ENCODE measurements at places on chromosomes 11 and 22.
A peak's percentile ranks its signal among the peaks of the same experiment; 100 is the strongest.

- H3K4me3 ChIP-seq, result no peak overlapping the region
- DNase-seq, result no peak
- no peaks in the 10 kb centered on the region for H3K36me3 ChIP-seq
- H3K27me3 ChIP-seq, result no peaks in the 10 kb centered on the region
- no peaks in the 10 kb centered on the region for H3K4me1 ChIP-seq
Measured at GRCh38 chr22:47398921-47399790, 636.7 kb downstream of the TBC1D22A start.

GRCh38 chr22:46678785-46679700 is 58.9 kb downstream of the GRAMD4 start:
- H3K36me3 ChIP-seq, result peaks cover 4% of the 10 kb centered on the region
- H3K4me3 ChIP-seq, result no peak overlapping the region
- H3K27me3 ChIP-seq, result no peaks in the 10 kb centered on the region
- DNase-seq, result no peak

DNA sequence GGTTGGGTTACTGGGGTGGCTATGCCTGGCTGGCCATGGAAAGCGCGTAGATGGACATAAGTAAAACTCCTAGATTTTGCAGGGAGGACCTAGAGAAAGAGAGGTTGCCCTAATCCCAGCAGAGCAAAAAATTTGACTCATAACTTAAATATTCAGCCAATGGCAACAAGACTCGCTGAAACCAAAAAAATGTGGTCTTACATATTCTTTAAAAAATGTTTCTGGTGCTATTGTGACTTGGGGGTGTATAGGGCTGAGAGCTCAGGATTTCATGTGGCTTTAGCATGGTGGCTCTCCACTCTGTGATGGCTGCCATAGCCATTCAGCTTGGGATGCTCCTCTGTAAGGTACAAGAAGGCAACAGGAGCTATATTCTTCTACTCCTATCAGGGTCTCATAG is 27.2 kb upstream of the PDGFD start:
- H3K4me1 ChIP-seq, result no peaks in the 10 kb centered on the region
- H3K36me3 ChIP-seq, result no peaks in the 10 kb centered on the region
- no peak overlapping the region for H3K4me3 ChIP-seq
- H3K27me3 ChIP-seq, result no peaks in the 10 kb centered on the region
- H3K27ac ChIP-seq, result no peak overlapping the region
- no peak for DNase-seq

DNA sequence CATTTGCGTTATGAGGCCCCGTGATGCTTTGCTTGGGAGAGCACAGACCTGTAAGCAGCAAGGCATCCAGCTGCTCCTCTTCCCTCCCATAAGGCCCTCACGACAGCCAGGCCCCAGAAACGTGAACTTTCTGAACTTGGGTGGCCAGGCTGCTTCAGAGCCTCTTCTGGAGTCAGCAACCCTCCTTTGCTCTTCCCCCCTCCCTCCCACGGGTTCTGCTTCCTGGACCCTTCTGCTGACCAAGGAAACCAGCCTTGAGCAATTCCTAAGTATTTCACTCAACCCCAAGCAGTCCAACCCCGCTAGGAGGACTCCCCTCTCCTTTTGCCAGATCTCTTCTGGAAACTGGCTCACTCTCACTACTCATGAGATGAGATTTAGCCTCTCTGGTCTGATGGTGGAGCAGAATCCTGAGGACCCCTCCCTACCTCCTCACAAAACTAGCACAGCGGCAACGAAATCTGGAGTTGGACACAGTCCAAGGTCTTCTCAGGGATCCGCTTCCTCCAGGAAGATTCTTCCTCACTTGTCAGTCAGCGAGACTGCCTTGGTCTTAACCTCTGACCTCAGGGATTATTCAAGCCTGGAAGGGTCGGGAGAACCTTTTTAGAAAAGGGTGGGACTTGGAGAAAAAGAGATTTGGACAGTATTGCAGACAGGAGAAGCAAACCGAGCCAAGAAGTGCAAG is 86.2 kb downstream of the UBASH3B start:
- no peak for DNase-seq
- no peaks in the 10 kb centered on the region for H3K36me3 ChIP-seq
- no peak overlapping the region for H3K4me3 ChIP-seq
- H3K27ac ChIP-seq, result peak overlapping the region; percentile 29

- DNase-seq, result no peak
- H3K36me3 ChIP-seq, result no peaks in the 10 kb centered on the region
- H3K4me1 ChIP-seq, result no peaks in the 10 kb centered on the region
- no peaks in the 10 kb centered on the region for H3K27me3 ChIP-seq
- H3K4me3 ChIP-seq, result no peak overlapping the region
- H3K27ac ChIP-seq, result no peak overlapping the region
Measured at GRCh38 chr11:104583857-104584256, 314.4 kb downstream of the CASP12 start.

GRCh38 chr11:71197096-71197495 is 55.3 kb downstream of the SHANK2 start:
- H3K4me3 ChIP-seq, result no peak overlapping the region
- H3K27ac ChIP-seq, result no peak overlapping the region
- no peaks in the 10 kb centered on the region for H3K36me3 ChIP-seq
- DNase-seq, result no peak
- peaks cover 18% of the 10 kb centered on the region for H3K4me1 ChIP-seq

- H3K27ac ChIP-seq, result no peak overlapping the region
- H3K4me1 ChIP-seq, result no peaks in the 10 kb centered on the region
- no peak for DNase-seq
- no peak overlapping the region for H3K4me3 ChIP-seq
Measured at GRCh38 chr11:41413843-41414242, 45.6 kb downstream of the LRRC4C start.

DNA sequence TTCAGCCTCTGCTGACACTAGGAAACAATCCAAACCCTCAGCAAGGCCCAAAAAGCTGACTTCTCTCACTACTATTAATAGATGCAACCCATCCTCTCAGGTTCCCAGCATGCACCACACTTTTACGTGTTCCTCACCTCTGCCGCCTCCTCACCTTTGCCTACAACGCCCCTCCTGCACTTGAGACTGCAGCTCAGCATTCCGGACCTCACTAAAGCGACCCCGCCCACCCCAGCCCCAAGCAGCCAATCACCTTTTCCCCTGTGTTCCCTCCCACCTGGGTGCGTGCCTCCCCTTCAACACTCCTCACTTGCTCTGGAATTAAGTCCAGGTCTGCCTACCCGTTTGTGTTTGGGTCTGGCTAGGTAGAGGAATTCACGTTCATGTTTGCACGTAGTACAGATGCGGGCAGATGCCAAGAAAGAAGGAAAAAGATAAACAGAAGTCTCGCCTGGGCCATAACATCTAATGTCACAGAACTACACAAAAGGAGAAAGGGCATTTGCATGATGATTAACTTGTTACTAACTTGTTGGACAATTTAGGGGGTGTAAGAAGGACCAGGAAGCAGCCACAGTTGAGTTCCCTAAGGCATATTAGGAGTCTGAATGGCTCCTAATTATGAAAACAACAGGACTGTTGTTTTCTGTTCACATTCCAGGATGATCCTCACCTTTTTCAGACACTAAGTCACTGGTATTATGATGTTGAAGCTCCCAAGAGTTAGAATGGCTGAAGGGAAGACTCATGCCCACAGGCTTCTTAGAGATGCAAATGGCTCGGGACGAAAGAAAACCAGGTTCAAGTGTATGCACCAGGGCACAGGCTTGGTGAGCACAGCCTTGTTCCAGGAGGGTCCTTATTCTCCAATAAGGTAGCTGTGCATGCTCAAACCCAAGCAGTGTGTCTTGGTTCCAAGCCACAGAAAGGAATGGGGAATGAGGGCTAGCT is 102.2 kb downstream of the MICAL3 start:
- no peak overlapping the region for H3K4me3 ChIP-seq
- peak; percentile 63 for DNase-seq
- no peaks in the 10 kb centered on the region for H3K27me3 ChIP-seq

GRCh38 chr22:23047265-23047664 is 23.1 kb upstream of the GNAZ start:
- no peaks in the 10 kb centered on the region for H3K27me3 ChIP-seq
- H3K4me3 ChIP-seq, result no peak overlapping the region
- DNase-seq, result no peak
- no peaks in the 10 kb centered on the region for H3K4me1 ChIP-seq

DNA sequence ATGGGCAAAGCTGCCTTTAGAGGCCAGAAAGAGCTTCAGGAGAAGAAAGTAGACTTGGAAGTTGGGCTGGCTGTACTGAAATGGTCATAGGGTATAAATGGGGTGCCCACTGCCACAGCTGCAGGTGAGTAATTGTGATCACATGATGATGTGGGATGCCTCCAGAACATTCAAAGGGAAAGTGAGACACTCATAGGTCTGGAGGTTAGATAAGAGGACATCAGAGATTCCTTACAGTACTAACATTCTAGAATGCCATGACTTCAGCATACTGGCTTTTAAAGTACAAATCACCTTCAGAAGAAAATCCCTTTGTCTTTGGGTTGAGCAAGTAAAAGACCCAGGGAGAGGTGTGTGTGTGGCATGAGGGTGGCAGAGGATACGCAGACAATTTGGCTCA is 419.2 kb downstream of the TENM4 start:
- H3K36me3 ChIP-seq, result no peaks in the 10 kb centered on the region
- no peaks in the 10 kb centered on the region for H3K4me1 ChIP-seq
- DNase-seq, result no peak
- H3K27me3 ChIP-seq, result no peaks in the 10 kb centered on the region
- no peak overlapping the region for H3K27ac ChIP-seq
- no peak overlapping the region for H3K4me3 ChIP-seq

DNA sequence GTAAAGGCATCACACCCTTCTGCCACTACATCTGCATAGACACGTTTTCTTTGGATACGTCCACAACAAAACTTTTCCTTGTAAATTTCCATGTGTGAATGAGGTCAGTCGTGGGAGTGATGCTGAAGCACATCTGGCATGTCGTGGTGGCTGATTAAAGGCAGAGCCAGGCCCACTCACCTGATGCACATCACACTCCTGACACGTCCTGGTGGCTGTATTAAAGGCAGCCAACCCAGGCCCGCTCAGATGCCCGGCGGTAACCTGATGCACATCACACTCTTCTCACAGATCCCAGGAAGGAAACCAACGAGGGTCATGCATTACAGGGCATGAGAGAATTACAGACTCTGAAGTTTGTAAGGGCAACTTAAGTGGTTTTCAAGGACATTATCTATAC is 321.6 kb upstream of the B3GAT1 start:
- DNase-seq, result no peak
- no peak overlapping the region for H3K4me3 ChIP-seq
- no peaks in the 10 kb centered on the region for H3K27me3 ChIP-seq

DNA sequence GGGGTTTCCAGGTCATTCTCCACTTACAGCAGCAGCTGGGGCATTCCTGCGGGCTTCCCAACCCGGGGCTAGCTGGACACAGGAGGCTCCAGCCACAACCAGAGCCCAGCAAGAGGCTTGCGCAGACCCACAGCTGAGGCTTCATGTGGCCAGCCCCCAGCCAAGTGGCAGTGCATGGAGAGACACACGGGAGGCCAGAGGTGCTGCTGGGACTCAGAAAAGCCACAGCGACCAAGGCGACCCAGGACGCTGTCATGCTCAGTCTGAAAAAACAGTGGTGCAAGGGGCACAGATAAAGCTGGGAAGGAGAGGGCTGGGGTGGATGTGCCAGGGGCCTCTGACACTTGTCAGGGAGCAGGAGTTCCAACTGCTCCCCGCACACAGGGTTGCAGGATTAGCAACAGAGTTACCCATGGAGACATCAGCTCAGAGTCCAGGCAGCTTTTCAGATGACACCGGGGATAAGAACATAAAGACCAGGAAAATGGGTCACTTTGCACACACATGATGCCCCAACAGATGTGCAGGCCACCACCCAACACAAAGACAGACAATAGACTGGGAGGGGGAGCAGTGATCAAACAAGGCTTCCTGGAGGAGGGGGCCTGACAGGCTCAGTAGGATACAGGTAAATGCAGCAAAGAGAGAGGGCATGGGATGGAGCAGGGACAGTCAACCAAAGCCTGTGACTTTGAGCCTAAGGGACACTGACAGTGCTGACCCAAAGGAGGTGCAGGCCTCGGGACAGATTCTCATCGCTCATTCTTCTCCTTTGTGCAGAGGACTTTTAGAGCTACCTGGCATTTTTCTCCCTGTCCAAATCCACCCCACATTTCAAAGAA is 6.9 kb upstream of the NEAT1 start:
- H3K4me3 ChIP-seq, result no peak overlapping the region
- peaks cover 11% of the 10 kb centered on the region for H3K4me1 ChIP-seq
- DNase-seq, result no peak
- H3K36me3 ChIP-seq, result peaks cover 2% of the 10 kb centered on the region

DNA sequence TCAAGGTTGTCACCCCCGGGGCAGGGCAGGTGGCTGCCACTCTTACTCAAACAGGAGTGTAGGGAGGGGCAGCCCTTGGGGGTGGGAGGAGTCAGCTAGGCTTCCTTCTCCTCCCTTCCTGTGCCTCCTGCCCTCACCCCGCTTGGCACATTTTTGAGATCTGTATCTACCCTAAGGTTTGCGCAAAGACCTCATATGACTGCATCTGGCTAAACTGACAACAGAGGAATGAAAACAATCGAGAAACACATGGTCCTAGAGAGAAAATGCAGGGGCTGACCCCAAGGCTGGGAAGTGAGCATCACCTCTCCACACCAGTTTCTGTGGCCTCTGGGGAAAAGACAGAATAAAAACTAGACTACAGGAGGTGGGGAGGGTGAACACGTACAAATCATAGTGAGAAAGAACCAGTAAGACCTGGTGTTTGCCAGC is 28.1 kb downstream of the IGSF9B start:
- no peaks in the 10 kb centered on the region for H3K36me3 ChIP-seq
- no peak for DNase-seq
- H3K4me1 ChIP-seq, result no peaks in the 10 kb centered on the region
- no peak overlapping the region for H3K27ac ChIP-seq
- H3K27me3 ChIP-seq, result no peaks in the 10 kb centered on the region
- H3K4me3 ChIP-seq, result no peak overlapping the region
